ENCODE measurements at places on chromosomes 3 and 15.
A peak's percentile ranks its signal among the peaks of the same experiment; 100 is the strongest.

DNA sequence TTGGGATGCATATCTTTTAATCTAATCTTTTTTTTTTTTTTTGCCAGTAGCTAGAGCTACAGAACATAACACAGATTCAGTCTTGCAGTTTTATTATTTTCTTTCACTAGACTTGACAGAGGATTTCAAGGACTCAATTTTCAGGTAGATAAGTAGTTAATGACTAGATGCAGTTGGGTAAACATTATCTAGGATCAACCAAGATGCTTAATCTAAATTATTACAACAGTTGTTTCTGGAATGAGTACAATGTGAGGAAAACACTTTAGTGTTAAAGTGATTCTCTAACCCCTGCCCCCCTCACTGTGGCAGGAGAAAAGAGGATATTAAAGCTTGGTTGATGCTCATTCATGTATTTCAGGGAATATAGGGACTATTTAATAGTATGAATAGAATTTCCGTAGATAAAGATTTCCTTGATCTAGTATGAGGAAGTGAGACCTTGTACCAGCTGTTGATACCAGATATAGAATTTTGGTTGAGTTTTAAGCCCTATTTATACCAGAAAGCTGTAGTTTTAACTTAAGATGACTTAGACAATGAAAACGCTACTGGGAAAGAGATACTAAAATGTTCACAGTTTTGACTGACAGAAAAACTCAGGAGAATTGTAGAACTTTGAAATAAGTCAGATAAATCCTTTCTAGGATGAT is 389.0 kb upstream of the C2CD4B start:
- no peak for DNase-seq

- no peak for DNase-seq
These were observed 1.5 kb upstream of the PPP1R2 start for GRCh38 chr3:195544634-195545033.

DNA sequence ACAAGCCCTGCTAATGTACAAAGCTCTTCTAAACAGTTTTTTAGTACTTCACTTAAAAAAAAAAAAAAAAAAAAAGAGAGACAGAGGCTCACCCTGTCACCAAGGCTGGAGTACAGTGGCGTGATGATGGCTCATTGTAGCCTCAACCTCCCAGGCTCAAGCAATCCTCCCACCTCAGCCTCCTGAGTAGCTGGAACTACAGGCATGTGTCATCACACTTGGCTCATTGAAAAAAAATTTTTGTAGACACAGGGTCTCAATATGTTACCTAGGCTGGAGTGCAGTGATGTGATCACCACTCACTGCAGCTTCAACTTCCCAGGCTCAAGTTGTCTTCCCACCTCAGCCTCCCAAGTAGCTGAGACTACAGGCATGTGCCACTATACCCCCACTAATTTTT is 47.6 kb upstream of the HEG1 start:
- no peak for DNase-seq

DNA sequence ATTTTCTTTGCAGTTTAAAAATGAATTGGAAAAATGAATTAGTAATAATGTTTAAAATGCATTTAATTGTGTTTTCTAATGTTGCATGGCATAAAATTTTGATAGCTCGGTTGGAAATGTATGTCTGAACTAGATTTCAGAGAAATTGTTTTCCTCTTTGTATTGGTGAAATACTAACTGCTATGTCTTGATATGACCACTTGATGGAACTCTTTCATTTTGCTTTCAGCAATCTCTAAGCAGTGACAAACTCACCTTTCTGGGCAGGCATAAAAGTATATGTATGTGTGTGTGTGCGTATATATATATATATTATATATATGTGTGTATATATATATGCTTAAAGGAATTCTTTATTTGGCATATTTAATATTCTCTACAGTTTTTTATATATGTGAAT is 239.3 kb upstream of the ZNF717 start:
- DNase-seq, result no peak

- no peak for DNase-seq
These were observed 32.0 kb upstream of the CCDC80 start for GRCh38 chr3:112672716-112673541.

DNA sequence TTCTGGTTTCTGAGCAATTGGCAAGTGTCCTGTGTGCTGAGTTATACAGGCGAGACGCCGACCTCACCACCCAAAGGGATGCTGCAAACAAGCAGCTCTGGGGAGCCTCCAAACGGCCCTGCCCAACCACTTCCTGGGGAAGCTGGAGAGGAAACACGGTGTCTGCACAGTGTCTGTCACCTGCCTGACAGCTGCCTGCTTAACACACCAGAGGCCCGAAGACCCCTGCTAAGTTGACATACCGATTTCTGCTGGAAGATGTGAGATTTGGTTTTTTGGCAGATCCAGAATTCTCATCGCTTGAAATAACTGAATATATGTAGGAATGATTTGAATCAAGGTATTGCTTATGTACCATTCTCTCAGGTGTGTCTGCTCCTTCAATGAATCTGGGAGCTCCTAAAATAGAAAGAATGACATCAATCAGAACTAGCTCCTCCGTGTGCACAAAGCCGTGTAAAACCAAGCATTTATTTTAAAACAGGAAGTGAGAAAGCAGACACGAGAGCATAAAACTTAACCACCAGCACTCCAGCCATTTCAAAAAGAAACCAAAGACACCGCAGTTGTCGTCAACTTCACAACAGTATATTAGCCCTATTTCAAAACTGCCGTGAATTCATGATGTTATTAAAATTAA is 27.2 kb downstream of the LRRC2 start:
- DNase-seq, result peak; percentile 6

DNA sequence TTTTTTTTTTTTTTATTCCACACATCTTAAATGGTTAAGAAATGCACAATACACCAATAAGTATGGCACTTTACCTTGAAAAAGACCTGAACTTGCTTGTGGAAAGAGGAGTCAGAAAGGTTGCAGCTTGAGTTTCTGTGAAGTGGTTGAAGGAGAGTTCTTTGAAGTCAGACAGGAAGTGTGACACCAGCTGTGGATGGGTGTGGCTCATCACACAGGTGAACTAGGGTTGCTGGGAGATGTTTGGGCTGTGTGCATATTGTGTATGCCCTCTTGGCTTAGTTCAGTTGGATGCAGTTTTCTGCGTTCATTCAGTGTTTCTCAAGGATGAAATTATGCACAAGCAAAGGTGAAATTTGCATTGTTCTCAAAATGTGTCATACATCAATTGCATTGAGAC is 6.3 kb downstream of the AEN start:
- no peak for DNase-seq

- DNase-seq, result no peak
These were observed 54.6 kb downstream of the RBMS3 start for GRCh38 chr3:29335438-29335837.

DNA sequence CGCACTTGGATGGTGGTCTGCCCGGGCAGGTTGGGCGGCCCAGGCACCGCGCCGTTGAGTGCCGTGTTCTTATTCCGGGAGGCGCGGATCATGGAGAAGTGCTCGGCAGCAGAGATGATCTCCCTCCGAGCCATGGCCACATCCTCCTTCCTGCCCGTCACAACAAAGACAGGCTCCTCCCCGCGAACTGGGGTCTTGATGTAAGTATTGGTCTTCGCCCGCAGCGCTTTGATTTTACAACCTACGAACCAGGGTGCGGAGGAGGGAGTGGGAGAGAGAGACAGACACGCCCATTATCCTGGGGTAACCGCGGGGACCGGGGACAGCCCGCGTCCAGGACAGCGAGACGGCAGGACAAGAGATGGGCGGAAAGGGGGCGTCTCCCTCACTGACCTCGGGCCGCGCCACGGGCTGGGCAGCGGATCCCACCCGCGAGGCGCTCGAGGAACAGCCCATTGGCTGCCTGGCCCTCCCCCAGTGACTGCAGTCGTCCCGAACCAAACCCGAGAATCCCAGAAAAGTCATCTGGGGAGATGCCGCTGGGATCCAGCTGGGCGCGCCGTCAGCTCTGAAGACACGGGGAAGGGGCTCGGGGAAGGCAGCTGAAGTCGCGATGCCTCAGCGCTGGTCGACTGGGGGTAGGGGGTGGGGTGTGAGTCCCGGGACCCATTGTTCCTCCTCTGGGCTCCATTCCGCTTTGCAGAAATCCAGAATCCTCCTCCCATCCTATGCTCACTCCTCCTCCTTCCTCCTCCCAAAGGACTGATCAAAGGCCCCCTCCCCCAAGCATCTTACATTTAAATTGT is 1.2 kb downstream of the MEX3B start:
- DNase-seq, result peak; percentile 30

- no peak for DNase-seq
These were observed 45.1 kb downstream of the COLQ start for GRCh38 chr3:15476378-15476777.

DNA sequence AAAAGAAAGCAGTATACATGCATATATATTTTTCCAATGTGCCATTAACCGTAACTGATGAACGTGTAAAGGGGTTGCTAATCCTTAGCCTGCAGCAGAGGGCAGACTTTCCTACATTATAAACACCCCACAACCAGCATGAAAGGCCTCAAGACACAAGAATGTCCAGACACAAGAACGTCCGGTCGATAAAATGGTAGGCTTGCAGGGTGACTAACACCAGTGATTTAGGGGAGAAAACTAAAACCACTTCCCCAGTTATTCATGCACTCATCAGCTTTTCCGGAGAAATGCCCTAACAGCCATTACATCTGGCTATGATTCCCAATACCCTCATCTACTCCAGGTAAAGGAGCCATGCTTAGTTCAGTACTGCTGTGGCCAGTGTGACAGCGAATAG is 57.4 kb downstream of the LRTM1 start:
- DNase-seq, result no peak

DNA sequence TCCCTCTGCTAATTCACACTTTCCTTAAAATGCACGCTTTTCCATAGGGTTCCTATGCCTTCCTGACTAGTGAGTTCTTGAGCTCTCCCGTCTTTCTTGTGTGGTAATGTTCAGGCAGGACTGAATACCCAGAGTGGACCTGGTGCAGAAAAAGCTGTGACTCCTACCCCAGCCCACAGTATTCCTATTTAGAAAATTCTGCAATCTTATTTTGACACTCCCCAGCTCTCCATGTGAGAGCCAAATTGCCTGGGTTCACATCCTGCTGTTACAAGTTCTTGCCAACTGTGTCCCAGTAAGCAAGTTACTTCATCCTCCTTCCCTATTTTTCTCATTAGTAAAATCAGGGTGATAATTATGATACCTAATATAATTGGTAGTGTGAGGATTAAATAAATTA is 290.8 kb upstream of the SLCO3A1 start:
- no peak for DNase-seq

GRCh38 chr3:183301937-183302580 is 49.0 kb downstream of the B3GNT5 start:
- DNase-seq, result no peak

DNA sequence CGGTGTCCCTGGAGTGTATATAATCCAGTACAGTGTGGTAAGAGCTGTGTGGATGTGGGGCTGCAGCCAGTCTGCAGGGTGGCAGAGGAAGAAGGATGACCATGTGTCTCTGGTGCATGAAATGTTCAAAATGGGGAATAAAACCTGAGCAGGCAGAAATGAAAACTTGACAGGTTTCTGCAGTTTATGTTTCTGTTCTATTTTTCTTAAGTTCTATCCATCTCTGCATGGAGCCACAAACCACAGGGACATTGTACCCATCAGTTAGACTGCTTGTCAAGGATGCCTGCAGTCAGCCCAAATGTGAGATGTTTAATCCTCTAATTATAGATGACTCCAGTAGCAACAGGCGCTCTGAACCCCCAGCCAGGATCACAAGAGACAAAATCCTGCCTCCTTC is 216.7 kb downstream of the IL20RB start:
- DNase-seq, result no peak

GRCh38 chr15:75090388-75090734 is 67.0 kb downstream of the PPCDC start:
- DNase-seq, result no peak

DNA sequence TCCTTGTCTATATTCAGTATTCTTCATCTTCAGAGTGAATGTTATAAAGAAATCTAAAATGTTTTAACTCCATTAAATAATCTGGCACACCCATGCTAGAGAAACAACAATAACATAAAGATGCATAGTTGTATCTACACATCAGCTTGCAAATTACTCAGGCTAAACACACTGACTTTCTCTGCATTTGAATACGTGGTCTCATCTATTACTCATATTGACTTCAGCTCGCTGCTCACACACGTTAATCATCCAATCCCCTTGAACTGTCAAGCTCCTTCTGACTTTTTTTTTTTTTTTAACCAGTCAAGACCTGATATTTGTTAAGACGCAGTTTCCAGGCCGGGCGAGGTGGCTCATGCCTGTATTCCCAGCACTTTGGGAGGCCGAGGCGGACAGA is 1137.3 kb upstream of the CADM2 start:
- no peak for DNase-seq

GRCh38 chr3:112685420-112685819 is 44.5 kb upstream of the CCDC80 start:
- no peak for DNase-seq

GRCh38 chr15:60704129-60704528 is 225.2 kb upstream of the ICE2 start:
- DNase-seq, result no peak

- DNase-seq, result no peak
These were observed 583.0 kb upstream of the GOLIM4 start for GRCh38 chr3:168678730-168679129.

DNA sequence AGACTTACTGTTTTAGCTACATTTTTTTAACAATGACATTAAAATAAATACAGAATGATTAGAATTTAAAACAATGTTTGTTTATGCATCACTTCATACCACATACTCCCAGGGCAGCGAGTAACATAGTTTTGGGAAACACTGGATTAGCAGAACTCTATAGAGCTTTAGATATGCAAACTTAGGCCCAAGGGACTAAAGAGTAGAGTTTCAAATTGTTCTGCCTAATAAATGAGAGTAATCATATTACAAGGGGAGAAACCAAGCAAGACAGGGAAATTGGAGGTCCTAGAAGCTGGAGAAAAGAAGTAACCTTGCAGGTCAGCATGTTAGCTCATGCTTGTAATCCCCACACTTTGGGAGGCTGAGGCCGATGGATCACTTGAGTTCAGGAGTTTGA is 3.6 kb upstream of the DAZL start:
- DNase-seq, result no peak

GRCh38 chr3:159260049-159260662 is 458.3 kb downstream of the MFSD1 start:
- DNase-seq, result no peak

DNA sequence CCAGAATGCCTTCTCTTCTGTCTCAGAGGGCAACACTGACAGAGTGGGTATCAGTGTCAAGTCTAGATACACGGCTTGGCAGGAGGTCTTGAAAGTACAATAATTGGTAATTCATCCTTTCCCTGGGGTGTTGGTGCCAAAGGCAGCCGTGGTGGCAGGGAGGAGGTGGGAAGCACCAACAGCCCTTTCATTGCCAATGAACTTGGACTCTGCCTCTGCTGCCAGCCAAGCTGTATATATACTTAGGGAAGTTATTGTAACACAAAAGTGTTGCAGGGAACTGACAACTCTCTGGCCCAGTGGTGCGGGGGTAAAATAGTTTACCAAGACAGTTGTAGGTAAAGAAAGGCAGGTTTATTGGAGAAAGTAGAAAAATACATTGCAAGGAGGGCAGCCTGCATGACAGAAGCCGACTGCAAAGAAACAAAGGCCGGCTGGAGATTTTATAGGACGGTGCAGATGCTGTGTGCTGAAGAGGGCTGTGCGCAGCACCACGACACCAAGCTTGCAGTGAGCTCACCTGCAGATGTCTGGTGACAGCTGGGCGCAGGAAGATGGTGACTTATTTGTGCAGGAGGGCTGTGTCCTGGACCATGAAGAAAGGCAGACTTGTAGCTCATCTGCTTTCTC is 4.0 kb upstream of the FAM3D start:
- no peak for DNase-seq

All from substantia nigra (tissue), 51 donors.